ENCODE measurements at places on chromosomes 3 and 15. TPM values are rescaled to one million over a fixed set of nuclear protein-coding genes. Genes with fewer than 3 reads are reported as not detected.

The C3orf49 gene
- total RNA-seq = not detected

The VGLL3 gene
- not detected for total RNA-seq

The FBXO40 gene
- not detected for total RNA-seq

The KCNMB3 gene
- total RNA-seq = 0.29 TPM

The DET1 gene
- 2.9 TPM for total RNA-seq

The IL5RA gene
- not detected for total RNA-seq

The GOLGA6L4 gene
- total RNA-seq = 0.76 TPM

The SMCO1 gene
- not detected for total RNA-seq

The ADCY5 gene
- 0.10 TPM for total RNA-seq

The NMNAT3 gene
- total RNA-seq = 6.2 TPM

The IFRD2 gene
- total RNA-seq = 125 TPM

The TMEM266 gene
- total RNA-seq = not detected

The RTP4 gene
- total RNA-seq = 0.43 TPM

The CPLX3 gene
- total RNA-seq = not detected

The PLCB2 gene
- 56.7 TPM for total RNA-seq

The HMCES gene
- 35.8 TPM for total RNA-seq

The ZNF860 gene
- not detected for total RNA-seq

The LRRN1 gene
- 0.67 TPM for total RNA-seq

The DLEC1 gene
- total RNA-seq = 0.17 TPM

The PSMD6 gene
- 101 TPM for total RNA-seq

The HTR3E gene
- total RNA-seq = not detected

The GOLGA8N gene
- 1.4 TPM for total RNA-seq

The REC114 gene
- not detected for total RNA-seq

The PLA2G4B gene
- total RNA-seq = 9.7 TPM

The HYAL1 gene
- total RNA-seq = not detected

The ECE2 gene
- not detected for total RNA-seq

The RAB7A gene
- total RNA-seq = 222 TPM

Measured in activated naive CD4-positive, alpha-beta T cell treated with anti-CD3 and anti-CD28 coated beads for 36 hours (primary cell).